KBM-7 (cell line): ENCODE measurements at places on chromosomes 3 and 15.

DNA sequence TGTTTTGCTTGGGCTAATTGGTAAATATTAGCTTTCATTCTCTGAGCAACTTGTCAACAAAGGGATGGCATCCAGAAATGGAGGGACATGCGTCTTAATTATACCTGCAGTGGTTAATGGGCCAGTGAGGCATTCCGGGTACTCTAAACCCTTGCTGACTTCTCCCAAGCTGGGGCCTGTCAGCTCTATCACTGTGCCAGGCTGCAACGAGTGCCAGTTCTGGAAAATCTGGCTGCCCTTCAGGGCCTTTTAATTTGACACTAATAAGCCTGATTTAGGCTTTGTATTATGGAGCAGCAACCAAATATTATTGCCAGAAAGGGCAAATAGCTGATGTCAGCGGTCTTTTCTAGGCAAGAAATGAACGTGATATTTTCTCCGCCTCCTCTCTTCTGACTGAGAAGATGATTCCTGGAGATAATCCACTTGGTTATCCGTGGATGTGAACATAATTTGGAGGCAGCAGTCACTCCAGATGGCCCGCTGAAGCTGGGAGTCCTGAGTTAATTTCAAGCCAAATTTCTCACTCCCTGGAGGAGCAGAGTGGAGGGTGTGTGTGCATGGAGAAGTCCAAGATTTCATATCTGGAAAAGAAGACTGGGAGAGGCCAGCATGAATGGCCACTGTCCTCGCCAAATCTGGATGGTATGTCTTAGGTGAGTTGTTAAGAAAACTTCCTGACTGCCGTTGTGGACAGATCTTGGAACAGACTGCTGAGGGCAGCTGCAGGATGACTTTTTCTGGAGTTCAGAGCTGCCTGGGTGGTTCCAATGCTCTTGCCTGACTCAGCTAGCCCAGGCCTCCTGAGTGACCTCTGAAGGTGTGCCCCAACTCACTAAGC is 44.4 kb upstream of the PSMD6 start:
- DNase-seq: no peak

DNA sequence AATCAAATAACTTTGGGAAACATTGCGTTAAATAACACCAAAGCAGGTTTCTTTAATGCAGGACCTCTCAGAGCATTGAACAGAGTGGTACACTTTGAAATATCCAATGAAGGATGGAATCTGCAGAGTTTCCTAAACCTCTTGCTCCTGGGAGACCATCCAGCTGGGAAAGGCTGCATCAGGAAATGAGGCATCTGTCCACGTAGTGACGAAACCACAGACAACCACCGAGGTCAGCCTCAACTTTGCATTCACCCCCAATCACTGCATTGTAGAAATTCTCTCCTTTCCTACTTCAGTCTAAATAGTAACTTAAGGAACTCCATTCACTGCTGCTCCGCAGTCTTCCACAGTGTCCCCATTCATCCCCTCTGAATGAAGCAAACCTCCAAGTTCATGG is 41.5 kb upstream of the CDV3 start:
- no peak for DNase-seq

GRCh38 chr3:106675451-106675850 is 701.8 kb upstream of the CCDC54 start:
- no peak for DNase-seq

GRCh38 chr3:184003187-184003967 is 14.3 kb downstream of the ABCC5 start:
- DNase-seq: no peak

DNA sequence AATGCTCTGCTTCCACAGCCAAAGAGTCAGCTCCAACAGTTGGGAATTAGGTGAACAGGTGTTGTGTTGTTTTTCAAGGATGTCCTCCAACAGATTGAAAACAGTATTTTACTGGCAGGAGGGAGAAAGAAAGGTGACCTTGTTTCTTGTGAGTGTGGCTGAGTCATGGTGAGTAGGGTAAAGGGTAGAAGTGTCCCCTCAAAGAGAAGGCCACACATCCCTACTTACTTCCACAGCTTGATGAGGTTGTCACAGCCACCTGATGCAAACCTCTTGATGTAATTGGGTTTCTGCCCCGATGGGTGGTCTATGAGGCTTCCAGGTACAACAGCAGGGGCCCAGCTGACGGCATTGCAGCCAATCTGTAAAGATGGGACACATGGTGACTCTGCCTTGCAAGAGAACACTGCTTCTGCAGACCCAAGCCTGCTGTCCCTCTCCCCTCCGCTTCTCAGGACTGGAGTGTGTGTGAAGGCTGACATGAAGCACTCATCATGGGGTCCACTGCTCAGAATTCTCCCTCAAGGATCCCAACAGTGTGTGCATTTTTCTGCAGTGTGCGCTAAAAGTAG is 12.7 kb upstream of the GHRL start:
- no peak for DNase-seq

DNA sequence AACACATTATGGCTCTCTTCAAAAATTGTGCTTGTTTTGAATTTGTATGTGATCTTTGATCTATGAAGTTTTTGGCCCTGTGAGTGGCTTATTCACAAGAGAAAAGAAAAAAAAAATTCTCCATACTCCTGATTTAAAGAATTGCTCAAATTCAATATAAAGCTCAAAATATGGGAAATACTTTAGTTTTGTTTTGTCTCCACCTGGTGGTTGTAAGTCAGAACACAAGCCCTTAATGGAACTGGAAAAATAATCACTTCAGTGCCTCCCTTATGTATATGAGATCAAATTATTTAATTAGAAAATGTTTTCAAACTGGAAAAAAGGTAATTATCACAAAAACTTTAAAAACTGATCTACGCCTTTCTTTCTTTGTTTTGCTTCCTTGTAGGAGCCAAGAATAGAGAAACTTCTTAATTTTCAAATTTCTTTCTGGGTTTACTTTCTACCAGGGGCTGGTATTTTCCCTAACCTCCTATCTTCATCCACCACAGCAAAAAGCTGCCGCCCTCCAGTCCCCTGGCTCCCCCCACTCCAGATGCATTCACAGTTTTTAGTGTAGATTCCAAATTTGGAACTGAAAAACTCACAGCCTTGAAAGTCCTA is 50.6 kb downstream of the SERP1 start:
- peak; percentile 76 for DNase-seq

DNA sequence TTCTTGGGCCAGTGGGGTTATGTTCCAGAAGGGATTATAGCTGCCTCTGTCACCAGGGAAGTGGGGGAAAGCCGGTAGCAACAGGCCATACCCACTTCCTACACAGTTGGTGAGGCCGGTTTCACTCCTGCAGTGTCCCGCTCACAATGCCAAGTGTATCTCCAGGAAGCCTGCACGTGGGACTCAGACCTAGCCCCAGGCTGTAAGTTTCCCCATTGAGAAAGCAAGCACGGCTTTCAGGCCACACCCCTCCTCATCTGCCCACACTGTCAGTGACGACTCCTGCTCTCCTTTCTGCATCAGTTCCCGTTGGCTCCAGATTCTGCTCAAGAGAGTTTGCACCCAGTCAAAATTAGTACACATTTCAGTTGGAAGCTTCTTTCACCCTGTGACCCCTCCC is 51.6 kb upstream of the CPOX start:
- DNase-seq: no peak

GRCh38 chr3:54963641-54964040 is 35.8 kb upstream of the LRTM1 start:
- peak; percentile 12 for DNase-seq

DNA sequence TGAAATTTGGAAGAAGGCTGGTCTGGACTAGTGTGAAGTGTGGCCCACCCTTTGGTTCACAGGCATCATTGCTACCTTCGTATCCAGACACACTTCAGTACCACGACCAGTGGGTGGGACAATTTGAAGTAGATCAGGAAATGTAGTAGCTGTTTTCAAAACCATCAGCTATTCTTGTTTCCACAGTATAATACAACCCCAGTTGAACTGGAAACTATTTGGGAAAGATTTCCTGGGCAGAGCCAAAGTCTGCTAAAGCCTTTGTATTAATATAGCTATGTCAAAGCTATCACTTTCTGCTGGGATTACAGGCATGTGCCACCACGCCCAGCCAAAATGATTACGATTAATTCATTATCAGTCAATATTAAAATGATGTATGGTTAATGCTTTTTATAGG is 298.8 kb upstream of the RASGRP1 start:
- DNase-seq: no peak

GRCh38 chr3:159951540-159951939 is 37.1 kb upstream of the IL12A start:
- DNase-seq: no peak
